Heart left ventricle (tissue), 16 donors: ENCODE measurements at places on chromosomes 7 and 10.

GRCh38 chr7:111082351-111082750, 8.6 kb upstream of the LRRN3 start:
- no peak for DNase-seq

GRCh38 chr10:76778914-76779795, 858.5 kb downstream of the KCNMA1 start:
- no peak for DNase-seq

DNA sequence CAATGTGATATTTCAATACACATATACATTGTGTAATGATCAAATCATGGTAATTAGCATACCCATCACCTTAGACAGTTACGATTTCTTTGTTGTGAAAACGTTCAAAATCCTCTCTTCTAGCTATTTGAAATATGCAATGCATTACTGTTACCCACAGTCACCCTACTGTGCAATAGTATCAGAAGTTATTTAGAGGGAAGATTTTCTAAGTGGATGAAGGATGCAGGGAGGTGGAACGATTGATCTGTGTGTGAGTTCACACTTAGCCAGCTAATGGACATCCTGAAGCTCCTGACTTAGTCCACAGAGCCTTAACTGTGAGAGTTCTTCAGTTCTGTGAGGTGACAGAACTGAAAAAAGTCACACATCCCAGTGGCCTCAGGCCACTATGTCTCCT, 97.2 kb upstream of the LAMB4 start:
- DNase-seq, result no peak

DNA sequence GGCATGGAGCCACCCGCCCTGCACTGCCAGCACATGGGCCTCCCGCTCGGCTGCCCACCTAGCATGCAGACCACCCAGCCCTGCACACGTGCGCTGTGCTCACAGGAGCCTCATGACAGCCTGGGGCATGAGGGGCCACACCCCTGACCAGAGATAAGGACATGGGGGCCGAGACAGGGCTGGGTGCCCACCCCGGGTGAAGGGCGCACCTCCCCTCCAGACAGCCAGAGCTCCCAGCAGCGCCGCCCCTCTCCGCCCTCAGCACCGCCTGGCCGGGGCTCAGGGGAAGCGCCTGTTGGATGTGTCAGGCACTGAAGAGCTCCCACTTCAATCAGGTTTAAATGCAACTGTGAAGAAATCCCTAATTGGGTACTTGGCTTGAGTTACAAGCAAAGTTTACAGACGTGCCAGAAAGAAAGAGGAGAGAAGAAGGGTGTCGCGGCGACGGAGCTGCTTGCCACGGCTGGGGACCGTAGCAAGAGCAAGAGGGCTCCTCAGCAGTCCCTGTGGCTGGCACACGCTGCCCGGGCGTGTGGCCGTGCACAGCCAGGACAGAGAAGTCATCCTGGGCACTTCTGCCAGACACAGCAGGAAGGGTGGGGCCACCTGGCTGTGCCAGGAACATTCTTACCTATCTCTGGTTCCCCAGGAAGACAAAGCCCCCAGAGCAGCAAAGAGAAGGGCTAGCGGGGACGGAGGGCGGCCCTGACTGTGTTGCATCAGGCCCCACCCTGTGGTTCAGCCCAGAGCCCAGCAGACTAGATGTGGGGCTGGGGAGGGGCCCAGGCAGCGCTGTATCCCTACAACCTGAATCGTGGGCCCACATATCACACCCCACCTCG, 247.4 kb downstream of the ELFN1 start:
- no peak for DNase-seq

GRCh38 chr7:80499350-80499953, 12.4 kb downstream of the GNAT3 start:
- peak; percentile 36 for DNase-seq
